Thyroid gland (tissue), 4 donors: ENCODE measurements at places on chromosomes 6 and 20. TPM values are rescaled to one million over a fixed set of nuclear protein-coding genes. Genes with fewer than 3 reads are reported as not detected.

- H3K27ac ChIP-seq: no peak overlapping the region
- H3K4me3 ChIP-seq: no peak overlapping the region
- H3K27me3 ChIP-seq: no peaks in the 10 kb centered on the region
- no peaks in the 10 kb centered on the region for H3K36me3 ChIP-seq
- no peak for DNase-seq
Observed at GRCh38 chr20:64205611-64206026, 41.4 kb downstream of the MYT1 start.

DNA sequence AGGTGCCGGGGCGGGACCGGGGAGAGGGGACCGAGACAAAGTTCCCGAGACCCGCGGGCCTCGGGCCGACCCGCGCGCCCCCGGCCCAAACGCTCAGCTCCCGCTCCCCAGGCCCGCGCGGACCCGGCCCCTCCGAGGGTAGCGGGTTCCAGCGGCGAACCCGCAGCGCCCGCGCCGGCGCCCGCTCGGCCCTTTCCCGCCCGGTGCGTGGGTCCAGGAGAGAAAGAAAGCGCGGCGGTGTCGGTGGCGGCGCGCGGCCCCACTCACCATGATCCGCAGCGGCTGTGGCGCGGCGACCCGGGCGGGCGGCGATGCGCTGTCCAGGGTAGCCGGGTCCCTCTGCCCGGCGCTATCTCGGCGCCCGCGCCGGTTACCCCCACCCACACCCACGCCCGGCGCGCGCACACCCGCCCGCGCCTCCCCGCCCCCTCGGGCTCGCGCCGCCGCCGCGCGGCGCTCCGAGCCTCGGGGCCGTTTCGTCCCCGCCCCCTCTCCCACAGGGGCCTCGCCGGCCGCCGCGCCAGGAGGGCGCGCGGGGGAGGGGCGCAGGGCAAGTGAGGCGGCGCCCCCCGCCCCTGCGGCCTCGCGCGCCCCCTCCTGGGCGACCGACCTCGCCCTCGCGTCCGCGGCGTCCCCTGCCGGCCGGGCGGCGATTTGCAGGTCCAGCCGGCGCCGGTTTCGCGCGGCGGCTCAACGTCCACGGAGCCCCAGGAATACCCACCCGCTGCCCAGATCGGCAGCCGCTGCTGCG is at the start of gene ELOVL2:
Gene ELOVL2, minus strand, starts transcription at position 345 of the 751 bp plus-strand sequence. Its CDS starts 75 bp downstream, at position 270.
- peak within 1 kb of the TSS; percentile 22 for H3K4me3 ChIP-seq
- no peak within 1 kb of the TSS for H3K27ac ChIP-seq
- DNase-seq: peak; percentile 20
- H3K36me3 ChIP-seq: no peaks in the 10 kb centered on the region

DNA sequence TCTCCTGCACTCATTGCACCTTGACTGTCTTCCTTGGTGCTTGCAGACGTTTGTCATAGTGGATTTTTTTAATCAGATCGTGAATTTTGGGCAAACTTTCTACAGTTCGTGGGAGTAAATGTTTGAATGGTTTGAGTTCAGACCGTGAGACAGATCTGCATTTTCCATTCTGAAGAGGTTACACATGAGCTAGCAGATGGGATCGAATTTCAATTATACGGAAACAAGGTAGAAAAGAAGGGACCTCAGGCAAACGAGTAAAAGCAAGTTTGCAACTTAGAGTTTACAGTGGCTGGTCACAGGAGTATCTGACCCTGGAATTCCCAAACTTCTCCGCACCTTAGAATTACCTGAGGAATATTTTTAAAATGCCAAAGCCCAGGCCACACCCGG is 17.2 kb upstream of the NCR2 start:
- H3K4me1 ChIP-seq: peaks cover 13% of the 10 kb centered on the region
- no peak for DNase-seq
- peak overlapping the region; percentile 66 for H3K27ac ChIP-seq
- H3K27me3 ChIP-seq: no peaks in the 10 kb centered on the region
- H3K36me3 ChIP-seq: no peaks in the 10 kb centered on the region

NKX2-2 gene
- not detected for total RNA-seq

EPPIN gene
- total RNA-seq: 2.2 TPM
